ENCODE measurements at places on chromosomes 1 and 21.

DNA sequence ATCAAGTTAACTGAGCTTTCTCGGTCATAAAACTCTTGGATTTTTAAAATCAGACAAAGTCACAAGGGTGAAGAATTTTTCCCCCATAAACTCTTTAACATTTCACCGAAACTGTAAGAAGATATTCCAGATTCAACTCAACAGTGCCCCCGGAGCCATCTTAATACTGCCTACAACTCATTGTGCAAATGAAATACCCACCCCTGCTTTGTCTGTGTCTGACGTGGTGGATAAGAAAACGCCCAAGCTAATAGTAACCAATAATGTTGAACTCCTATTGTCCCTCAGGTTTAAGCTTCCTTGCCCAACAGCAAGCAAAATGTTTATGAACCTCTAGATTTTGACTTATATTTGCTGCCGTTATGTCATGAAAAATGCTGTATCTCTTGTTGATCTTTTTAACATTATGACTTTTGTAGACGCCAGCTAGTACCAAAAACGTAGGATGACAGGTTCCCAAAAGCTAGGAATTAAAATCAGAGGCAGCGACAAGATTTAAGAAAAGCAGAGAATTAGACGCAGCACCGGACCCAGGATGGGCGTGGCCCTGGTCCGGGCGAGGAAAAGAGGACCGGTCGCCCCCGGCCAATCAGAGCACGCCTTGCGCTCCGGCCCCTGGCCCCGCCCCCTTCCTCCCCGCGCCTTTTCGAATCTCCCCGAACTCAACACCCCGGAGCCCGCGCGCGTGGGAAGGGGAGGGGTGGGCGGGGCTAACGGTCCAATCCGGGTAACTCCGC is 1.1 kb downstream of the STMN1 start:
- DNase-seq, result peak; percentile 82

- no peak for DNase-seq
Observed at GRCh38 chr1:39524171-39524570, 32.7 kb downstream of the BMP8A start.

DNA sequence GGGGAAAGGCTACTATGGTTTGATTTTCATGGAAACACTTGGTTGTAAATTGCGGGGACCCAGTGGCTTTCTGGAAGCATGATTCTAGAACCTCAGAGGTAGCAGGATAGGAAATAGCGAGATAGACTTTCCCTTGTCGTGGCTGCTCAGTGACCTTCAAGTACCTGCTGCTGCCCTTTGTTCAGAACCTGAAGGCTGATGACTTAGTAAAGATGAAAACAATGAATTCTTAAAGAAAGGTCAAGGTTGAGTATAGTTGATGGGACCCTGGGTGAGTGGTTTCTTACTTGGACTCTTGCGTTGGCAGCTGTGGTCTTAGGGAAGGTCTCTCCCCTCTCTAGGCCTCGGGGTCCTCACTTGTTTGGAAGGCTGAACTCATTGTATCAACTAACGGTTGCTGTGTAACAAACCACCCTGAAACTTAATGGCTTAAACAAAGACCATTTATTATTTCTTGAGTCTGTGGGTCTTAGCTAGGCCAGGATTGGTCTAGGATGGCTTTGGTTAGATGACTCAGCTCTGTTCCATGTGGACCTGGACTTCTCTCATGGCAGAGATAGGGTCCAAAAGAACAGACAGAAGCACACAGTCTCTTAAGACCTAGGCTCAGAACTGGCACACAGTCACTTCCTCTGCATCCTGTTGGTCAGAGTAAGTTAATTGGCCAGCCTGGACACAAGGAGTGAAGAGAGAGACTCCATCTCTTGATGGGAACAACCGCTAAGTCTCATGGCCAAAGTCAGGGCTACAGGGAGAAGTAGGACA is 89.2 kb upstream of the SELENON start:
- no peak for DNase-seq

DNA sequence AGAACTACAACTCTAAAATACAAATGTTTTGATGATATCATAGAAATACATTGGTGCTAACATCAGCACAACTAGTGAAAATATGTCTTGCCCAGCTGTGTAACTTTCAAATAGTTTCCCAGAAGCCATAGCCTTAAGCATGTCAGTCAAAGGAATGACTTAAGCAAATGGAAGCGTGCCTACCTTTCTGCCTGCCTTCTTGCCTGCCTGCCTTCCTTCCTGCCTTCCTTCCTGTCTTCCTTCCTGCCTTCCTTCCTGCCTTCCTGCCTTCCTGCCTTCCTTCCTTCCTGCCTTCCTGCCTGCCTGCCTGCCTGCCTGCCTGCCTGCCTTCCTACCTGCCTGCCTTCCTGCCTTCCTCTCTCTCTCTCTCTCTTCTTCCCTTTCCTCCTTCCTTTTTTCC is 104.0 kb downstream of the PBX1 start:
- DNase-seq, result no peak

GRCh38 chr21:37281579-37281978 is 14.4 kb upstream of the VPS26C start:
- no peak for DNase-seq
